Globus pallidus (tissue), 1 donor: ENCODE measurements at places on chromosomes 3 and 15.

- DNase-seq: no peak
Observed at GRCh38 chr15:31397851-31398661, 71.4 kb downstream of the KLF13 start.

DNA sequence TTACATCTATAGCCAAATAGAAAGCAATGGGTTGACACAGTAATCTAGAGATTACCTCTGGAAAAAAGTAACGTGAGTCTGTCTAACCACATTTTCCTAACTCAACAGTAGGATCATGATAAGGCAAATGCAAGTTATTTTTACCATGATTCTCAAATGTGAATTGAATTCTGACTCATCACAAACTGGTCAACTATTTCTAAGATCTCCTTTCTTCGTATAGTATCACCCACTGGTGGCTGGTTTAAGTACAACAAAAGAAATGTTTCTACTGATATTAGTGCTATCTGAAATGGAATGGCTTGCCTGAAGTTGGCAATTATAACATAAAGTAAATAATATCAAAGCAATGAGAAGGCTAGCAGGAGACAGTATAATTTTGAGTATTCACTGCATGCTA lies 102.2 kb downstream of the ABI3BP start:
- DNase-seq: no peak

DNA sequence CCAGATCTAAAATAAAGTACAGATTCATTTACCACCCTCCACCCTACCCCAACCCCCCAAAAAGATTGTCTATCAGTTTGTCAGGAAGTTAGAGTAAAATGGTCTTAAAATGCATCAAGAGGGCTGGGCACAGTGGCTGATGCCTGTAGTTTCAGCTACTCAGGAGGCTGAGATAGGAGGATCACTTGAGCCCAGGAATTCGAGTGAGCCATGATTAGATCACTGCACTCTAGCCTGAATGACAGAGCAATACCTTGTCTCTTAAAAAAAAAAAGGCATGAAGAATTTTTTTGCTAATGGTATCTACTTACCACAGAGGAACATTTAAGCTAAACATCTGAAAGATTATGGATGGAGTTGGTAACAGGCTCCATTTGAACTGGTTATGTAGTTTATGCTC lies 71.0 kb downstream of the RBM6 start:
- no peak for DNase-seq

DNA sequence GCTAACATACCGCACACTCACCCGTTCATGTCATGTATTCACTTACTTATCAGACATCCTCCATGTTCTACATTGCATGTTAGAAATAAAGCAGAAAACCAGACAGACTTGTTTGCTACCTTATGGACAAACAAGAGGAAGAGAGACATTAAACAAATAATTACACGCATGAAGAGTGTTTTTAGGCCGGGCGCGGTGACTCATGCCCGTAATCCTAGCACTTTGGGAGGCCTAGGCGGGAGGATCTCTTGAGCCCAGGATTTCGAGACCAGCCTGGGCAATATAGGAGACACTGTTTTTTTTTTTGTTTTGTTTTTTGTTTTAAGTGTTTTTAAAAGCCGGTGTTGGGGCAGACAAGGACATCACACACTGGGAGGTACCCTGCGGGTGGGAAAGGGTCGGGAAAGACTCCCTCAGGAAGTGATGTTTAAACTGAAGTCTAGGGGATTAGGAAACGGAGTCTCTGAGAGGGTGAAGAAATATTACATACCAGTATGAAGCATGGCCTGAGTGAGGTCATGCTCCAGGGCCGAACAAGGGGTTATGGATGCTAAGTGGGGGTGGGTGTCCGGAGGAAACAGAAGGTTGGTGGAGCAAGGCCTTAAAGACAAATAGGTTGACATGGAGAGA lies 2.1 kb upstream of the USP3 start:
- DNase-seq: no peak

GRCh38 chr3:12188328-12188648 lies 29.6 kb upstream of the TIMP4 start:
- no peak for DNase-seq

- DNase-seq: no peak
Observed at GRCh38 chr3:63244486-63244885, 33.6 kb upstream of the SYNPR start.

- DNase-seq: peak; percentile 46
Observed at GRCh38 chr15:81311752-81312464, 12.0 kb downstream of the STARD5 start.

DNA sequence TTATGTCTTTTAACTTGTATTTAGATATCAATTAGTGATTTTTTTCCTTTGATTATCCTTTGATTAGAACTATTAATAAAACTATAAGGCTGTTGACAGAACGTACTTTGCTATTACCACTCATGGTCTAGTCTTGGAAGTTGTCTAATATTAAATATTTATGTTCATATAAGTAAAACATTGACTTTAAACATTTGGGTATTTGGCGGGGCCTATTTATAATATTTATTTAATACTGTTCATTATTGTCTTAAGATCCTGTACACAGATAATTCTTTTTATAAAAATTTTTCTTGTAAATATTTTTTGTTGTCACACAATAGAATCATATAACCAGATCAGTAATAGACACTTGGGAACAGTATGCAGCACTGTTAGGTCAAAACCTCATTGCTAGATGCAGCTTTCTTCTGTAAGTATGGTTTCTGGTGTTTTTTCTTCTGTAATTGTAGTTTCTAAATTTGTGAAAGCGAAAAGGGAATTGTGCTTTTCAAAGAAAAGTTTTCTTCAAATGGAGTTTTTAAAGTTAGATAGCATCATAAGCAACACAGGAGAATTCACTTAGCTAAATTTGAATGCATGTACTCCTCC lies 93.4 kb downstream of the FNDC3B start:
- DNase-seq: no peak

- DNase-seq: no peak
Observed at GRCh38 chr3:117798687-117799386, 1089.3 kb downstream of the TUSC7 start.

DNA sequence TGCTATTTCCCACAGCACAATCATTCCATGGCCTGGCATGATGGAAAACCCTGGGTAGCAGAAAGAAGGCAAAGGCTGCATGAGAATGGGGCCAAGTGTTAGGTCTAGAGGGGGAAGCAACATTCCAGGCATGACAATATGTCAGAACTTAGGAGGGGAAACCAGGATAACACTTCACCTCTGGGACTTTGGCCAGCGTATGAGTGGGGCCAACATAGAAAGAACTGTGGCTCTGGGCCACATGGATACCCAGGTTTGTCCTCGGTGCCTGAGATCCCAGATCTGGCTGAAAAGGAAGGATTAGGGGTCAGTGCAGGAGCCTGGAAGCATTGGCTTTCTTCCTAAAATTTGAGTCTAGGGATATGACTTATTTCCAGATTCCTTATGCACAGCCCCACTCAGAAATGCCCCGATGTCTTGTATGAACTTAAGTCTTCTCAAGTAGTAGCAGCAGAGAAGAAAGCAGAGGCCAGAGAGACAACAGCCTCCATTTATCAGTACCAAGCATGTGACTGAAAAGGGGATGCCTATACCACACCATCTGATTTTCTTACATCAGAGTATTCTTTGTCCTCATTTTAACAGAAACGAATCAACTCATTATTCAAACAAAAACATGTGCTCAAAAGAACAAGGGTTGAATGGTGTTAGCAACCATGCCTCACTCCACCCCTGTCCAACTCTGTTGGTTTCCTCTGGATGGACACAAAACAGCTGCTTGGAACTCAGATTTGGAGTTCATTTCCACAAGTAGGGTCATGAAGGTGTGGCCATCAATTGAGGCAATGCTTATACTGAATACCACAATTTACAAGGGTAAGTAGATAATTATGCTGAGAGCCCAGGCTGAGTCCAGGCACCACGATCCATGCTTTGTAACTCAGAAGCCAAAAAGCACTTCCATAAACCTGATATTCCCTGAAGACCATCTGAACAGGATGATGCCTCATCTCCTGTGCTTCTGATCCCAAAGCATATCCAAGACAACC lies 43.7 kb upstream of the NDUFB4 start:
- no peak for DNase-seq

GRCh38 chr15:47696351-47696750 lies 21.0 kb upstream of the SEMA6D start:
- DNase-seq: no peak

- DNase-seq: no peak
Observed at GRCh38 chr3:190521998-190522397, 8.1 kb downstream of the IL1RAP start.

DNA sequence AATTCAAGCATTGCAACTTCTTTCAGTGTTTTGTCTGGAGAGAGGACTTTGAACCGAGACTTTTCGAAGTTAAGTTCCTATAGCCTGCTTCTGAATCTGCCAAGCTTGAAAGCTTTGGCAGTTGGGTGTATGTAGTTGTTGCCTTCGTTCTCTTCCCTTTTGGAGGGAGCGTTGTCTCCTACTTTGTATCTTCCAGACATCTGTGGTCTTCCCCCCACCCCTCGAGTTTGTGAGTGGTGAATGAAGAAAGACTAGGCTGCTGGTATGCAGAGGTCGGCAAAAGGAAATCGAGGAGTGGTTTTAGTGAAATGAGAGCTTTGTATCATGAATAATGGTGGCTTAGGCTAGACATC lies 1.3 kb downstream of the CTNNB1 start:
- DNase-seq: peak; percentile 53

- DNase-seq: no peak
Observed at GRCh38 chr15:77526595-77527163, 106.0 kb downstream of the HMG20A start.

DNA sequence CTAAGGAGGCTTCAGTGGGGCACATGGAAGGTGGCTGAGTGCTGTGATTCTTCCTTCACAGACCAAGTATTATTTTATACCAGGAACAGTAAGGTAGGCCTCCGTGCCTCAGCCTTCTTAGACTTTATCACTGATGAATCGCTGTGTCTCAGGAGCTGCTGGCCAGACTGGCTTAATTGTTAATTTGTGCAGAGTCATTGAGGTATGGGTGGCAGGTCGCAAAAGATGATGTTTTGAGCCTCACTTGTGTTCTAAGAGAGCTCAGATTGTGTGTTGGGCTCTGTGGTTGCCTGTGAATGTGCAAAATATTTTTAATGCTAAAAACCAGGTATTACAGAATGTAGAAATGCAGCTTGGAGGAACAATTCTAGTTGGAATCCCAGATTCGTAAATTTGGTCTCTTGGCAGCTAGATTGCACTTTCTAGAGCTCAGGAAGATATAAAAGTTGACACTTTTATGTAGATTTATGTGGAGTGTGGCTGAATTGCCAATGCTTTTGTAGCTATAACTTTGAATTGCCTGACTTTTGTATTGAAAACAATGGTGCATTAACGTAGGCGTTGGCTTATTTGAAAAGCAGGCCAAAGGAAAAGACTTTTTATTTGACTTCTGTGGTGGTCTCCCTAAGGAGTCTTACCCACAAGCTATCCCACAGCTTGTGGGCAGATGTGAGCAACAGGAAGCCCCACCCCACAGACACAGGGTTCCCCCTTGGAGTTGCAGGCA lies 53.4 kb downstream of the LARS2 start:
- no peak for DNase-seq

- no peak for DNase-seq
Observed at GRCh38 chr3:51392355-51393133, 1.5 kb downstream of the RBM15B start.

DNA sequence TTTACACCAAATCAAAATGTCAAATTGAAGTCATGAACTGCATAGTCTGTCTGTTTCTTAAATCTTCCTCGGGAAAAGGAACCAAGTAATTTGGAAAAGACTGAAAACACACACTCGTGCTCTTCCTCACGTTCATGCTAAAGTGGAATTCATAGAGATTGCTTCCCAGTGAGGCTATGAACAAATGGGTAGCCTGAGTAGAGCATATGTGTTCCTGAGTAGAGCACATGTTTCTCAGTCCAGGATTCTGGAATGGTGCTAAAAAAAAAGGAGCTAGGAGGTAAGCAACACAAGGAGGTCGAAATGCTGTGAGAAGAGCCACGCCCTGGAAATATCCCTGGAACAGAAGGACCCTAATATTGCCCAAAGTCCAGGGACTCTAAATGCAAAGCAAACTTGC lies 494.2 kb upstream of the THBS1 start:
- DNase-seq: no peak

DNA sequence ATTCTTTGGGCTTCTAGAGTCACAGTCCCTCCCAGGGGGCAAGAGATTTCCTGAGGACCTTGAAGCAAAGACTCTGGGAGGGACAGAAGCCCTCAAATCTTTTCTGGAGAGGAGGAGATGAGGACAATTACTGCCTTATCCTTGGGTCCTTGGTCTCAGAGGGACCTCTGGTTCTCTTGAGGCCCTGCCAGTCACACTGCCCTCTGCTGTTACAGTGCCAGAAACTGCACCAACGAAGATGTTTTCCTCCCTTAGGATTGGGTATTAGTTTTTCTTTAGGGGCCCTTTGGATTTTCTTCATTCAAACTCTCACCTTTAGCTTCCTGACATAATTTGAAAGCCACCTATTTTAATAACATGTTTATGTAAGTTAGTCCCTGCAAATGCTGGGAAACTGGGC lies 58.2 kb upstream of the SCN5A start:
- no peak for DNase-seq

DNA sequence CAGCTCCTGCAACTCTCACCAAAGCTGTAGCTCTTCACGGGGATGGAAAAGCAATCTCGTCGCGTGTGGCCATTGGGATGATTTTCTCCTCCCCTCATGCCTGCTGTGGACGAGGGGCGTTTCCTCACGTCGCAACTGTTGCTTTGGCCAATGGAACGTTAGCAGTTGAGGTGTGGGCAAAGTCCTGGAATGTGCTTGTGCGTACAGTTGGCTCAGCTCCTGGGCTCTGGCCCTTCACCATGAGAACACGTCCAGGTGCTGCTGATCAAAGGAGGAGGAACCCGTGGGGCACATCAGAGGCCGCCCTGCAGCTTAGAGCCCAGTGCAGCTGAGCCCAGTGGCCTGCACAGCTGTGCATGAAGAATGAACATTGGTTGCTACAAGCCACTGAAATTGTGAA lies 186.1 kb downstream of the TJP1 start:
- no peak for DNase-seq

- DNase-seq: no peak
Observed at GRCh38 chr15:63499611-63500010, 4.8 kb upstream of the USP3 start.

DNA sequence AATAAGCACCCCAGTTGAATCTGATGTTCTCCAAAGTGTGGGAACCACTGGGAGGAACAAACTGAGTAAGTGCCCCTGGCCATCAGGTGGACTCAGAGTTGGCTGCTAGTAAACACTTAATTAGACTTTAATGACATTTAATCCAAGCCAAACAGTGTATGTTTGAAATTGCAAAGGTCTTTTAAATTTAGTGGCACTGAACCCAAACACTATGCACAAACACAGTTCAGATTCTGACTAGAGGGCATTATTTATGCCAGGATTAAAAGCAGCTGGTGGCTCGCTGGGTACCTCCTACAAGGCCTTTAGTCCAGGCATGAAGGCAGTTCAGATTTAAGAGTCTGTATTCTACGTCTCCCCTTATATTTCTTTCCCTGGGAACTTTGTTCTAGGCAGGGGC lies 264.8 kb downstream of the CLSTN2 start:
- DNase-seq: no peak

GRCh38 chr15:70633103-70633831 lies 130.1 kb downstream of the UACA start:
- DNase-seq: no peak

DNA sequence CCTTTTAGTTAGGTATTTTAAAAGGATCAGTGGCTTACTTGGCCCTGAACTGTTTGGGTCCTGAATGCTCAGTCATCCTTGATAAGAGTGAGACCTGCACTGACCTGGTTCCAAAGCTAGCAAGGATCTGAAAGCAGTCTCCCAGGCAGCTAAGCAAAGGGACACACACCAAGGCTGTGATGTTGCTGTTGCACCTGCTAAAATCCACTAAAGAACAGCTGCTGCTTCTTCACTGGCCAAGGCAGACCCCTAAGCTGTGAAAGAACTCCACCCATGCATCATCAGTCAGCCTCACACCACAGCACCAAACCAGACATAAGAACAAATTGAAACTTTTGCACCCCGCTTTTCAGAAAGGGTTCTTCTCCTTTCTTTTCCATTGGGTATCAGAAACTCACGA lies 213.4 kb upstream of the STT3B start:
- DNase-seq: no peak
